ENCODE measurements at places on chromosomes 11 and 22.
A peak's percentile ranks its signal among the peaks of the same experiment; 100 is the strongest.

DNA sequence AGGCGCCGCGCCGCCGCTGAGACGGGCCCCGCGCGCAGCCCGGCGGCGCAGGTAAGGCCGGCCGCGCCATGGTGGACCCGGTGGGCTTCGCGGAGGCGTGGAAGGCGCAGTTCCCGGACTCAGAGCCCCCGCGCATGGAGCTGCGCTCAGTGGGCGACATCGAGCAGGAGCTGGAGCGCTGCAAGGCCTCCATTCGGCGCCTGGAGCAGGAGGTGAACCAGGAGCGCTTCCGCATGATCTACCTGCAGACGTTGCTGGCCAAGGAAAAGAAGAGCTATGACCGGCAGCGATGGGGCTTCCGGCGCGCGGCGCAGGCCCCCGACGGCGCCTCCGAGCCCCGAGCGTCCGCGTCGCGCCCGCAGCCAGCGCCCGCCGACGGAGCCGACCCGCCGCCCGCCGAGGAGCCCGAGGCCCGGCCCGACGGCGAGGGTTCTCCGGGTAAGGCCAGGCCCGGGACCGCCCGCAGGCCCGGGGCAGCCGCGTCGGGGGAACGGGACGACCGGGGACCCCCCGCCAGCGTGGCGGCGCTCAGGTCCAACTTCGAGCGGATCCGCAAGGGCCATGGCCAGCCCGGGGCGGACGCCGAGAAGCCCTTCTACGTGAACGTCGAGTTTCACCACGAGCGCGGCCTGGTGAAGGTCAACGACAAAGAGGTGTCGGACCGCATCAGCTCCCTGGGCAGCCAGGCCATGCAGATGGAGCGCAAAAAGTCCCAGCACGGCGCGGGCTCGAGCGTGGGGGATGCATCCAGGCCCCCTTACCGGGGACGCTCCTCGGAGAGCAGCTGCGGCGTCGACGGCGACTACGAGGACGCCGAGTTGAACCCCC, 798 bp downstream of the BCR start:
- DNase-seq: no peak

GRCh38 chr11:16809886-16810668, 71.6 kb downstream of the C11orf58 start:
- DNase-seq: peak; percentile 46

- DNase-seq: no peak
These were observed 3.7 kb downstream of the EMSY start for GRCh38 chr11:76448506-76448905.

- no peak for DNase-seq
These were observed 112.0 kb upstream of the TTC12 start for GRCh38 chr11:113202431-113202830.

- no peak for DNase-seq
These were observed 19.0 kb upstream of the TXNRD2 start for GRCh38 chr22:19960491-19961200.

DNA sequence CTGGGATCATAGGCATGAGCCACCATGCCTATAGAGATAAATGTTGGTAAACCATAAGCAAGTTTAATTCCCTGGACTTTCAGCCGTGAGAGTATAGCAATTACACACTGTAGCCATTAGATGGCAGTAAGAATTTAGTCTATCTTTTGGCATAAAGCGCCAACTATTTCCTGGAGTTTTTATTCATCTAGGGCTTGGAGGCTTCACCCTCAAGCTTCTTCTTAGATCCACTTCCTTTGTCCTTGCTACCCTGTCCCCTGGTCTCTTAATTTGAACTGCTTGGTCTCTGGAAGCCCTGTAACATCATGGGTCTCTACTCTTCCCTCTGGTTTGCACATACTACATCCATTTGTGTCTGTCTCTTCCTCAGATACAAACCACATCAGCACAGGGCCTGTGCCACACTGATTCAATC, 38.2 kb downstream of the OR10A6 start:
- no peak for DNase-seq

- DNase-seq: no peak
These were observed 46.7 kb upstream of the CCDC188 start for GRCh38 chr22:20197407-20198030.

GRCh38 chr22:18065256-18065655, 12.5 kb upstream of the PEX26 start:
- DNase-seq: no peak

DNA sequence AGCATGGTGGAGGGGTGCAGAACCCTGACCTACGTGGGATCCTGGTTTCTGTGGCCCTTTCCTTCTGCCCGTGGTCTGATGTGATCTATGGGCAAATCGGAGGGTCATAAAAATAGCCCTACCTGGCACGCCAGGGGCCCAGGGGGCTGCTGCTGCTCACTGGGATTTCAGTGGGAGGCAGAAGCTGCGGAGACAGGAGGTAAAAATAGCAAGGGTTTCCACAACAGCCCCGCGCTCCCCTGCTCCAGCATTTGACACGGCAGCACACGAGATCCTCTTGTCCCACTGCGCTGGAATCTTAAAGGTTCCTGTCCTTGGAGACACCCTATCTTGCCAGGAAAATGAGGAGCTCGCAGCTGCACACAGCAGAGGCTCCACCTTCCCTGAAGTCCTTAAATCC, 321.2 kb downstream of the CTTN start:
- no peak for DNase-seq

GRCh38 chr11:67311556-67312082, 8.3 kb downstream of the SSH3 start:
- peak; percentile 48 for DNase-seq

DNA sequence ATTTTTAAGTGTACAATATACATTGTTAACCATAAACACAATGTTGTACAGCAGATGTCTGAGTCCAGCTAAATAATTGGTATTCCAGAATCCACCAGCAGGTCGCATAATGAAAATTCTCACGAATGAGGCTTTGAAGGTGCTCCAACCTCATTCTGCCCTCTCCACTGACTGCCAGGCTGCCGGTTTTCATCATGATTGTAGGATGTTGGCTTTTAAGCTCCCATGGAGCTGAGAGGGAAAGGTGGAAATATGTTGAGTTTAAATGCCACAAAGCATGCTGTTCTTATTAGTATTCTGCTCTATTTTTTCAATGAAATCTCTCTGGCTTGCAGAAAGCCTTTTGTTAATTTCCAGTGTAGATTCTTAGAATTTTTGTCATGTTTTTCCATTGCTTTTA, 337.2 kb upstream of the DDI1 start:
- no peak for DNase-seq

DNA sequence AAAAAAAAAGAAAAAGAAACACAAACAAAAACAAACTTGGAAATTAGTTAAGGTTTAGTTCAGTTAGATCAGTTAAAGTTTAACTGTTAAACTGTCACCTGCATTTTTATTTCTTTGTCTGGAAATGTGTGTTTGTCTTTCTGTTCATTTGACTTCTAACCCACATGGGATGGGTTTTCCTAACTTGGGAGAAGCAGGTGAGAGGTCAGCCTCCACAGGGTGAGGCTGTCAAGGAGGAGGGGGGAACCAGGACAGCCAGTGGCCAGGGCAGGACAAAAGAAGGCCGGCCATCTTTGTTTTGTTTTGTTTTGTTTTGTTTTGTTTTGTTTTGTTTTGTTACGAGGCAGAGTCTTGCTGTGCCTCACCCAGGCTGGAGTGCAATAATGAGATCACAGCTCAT, 13.4 kb upstream of the GCAT start:
- DNase-seq: no peak

DNA sequence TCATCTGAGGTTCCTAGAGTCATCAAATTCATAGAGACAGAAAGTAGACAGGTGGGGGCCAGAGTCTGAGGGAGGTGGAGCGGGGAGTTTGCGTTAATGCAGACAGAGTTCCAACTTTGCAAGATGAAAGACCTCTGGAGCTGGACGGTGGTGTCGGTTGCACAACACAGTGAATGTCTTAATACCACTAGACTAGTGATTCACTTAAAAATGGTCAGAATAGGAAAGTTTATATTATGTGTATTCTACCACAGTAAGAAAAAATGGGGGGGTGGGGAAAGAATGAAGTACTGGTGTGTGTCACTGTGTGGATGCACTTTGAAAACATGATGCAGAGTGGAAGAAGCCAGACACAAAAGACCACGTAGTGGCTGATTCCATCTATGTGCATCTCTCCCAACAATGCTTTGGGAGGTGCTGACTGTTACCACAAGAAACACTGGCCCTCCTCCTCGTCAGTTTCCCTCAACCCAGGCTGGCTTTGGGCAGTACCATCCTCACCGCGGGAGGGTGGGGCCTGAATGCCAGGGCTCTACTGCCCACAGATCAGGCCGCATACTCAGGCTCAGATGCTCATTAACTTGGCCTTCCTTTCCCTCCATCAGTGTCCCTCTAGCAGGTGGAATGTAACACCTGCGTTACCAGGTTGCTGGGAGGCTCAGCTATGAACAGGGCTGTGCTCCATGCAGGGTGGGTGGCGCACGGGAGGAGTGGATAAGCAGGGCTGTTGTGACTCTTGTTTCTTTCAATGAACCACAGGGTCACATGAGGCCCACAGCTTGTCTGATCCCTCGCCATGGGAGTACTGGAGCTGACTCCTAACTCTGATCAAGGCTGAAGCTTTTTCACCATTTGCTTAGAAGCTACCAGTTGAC, 297.0 kb downstream of the CTTN start:
- no peak for DNase-seq

DNA sequence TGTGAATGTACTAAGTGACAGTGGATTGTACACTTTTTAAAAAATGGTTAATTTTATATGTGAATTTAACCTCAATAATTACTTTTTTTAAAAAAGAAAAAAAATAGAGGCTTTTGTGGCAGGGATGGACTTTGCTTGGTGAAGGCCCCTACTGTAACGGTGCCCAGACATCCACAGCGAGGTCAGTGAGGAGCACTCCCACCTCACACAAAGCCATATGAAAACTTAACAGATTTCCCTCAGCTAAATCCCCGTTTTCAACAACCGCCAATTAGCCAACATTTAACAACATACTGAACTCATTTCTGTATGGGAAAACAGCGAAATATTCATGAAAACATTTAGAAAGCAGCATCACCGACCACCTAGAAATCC, 642 bp upstream of the C11orf58 start:
- DNase-seq: no peak

- DNase-seq: no peak
These were observed 5.3 kb downstream of the SLC37A2 start for GRCh38 chr11:125068368-125068767.

DNA sequence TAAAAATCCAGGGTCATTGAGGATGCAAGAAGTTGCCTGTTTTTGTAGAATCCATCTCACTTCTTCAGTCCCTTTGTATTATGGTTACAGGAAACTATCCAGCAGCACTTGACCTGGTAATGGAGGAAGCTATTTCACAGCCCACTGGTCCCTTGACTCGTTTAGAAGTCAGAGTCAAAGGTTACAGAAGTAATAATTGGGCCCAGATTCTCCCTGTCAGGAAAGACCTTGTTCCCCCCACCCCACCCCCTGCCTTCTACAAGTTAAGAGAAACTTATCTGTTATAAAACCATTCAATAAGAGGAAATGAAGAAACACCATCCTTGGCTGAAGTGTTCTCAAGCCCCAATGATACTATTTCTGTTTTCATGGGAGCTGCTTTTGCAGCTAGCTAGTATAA, 65.8 kb downstream of the CSTPP1 start:
- DNase-seq: no peak

DNA sequence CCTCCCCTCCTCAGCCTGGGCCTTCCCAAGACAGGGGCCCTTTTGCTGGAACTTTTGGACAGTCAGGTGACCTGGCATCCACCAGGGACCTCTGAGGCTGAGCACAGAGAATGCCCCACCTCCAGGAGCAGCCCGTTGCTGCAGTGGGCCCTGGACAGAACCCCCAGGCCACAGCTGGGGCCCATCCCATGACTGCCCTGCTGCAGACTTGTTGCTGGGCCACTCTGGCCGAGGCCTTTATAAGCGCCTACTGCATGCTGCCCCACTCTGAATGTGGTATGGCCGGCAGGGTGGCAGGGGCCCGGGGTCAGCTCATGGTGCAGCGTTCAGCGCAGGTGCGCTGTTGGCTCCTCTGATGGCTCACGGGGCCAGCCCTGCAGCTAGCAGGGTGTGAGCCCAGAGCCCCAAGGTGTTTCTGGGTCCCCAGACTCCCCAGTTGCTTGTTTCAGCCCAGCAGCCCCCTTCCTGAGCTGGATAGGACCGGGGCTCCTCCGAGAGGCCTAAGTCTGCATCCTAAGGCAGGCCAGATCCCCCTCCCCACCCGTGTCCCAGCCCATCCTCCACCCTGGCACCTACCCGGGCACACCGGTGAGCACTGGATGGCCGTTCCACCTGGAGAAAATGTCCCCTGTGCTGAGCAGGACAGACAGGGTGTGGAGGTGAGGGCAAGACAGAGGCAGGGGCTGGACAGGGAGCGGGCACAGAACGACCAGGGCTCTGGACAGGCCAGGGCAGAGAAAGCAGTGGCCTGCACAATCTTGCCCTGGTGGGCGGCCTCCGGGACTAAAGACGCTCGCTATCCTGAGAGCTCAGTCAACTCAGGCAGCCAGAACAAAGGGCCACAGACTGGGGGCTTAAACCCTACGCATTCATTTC, 28.1 kb upstream of the TH start:
- DNase-seq: no peak

DNA sequence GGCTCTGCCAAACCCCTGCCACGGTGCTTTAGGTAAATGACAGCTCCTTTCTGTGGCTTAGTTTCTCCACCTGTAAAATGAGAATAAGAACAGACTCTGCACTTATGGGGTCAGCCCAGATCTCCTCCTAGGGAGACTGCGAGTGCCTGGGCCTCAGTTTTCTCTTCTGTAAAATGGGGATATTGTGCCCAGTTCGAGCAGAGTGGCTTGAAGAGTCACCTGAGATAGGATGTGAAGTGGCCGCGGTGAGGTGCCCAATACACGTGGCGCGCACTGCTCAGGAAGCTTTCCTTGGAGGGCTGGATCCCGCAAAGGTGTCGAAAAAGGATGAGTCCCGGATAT, 473 bp upstream of the EMID1 start:
- no peak for DNase-seq

- DNase-seq: no peak
These were observed 505 bp downstream of the ZNF214 start for GRCh38 chr11:7019500-7020182.

DNA sequence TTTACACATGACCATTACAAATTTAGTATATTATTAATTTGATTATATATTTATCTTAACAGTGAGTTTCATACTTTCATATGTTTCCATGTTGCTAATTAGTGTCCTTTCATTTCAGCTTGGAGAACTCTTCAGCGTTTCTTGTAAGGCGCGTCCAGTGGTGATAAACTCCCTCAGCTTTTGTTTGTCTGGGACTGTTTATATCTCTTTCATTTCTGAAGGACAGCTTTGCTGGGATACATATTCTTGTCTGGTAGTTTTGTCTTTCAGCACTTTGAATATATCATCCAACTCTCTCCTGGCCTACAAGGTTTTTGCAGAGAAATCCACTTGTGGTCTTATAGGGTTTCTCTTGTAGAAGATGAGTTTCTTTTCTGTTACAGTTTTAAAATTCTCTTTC, 12.4 kb downstream of the BIRC2 start:
- no peak for DNase-seq

DNA sequence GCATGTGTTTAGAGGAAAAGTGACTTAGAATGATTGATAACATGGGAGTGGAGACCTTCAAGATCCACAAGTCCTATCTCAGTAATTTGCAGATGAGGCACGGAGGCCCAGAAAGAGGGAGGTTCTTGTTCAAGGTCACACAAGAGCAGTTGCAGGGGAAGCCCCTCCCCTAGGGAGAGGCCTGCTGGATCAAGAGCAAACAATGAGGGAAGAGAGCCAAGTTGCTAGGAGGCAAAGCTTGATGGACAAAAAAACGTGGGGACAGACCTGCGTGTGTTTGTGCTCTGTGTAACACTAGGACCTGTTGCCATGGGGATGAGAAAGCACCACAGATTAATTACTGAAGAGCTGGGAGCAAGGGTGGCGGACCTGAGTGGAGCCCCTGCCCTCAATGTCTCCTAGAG, 6.4 kb upstream of the MFRP start:
- no peak for DNase-seq

All from epithelial cell of prostate (primary cell).